ENCODE measurements at places on chromosomes 2 and 18. TPM values are rescaled to one million over a fixed set of nuclear protein-coding genes. Genes with fewer than 3 reads are reported as not detected.

OSBPL1A gene
- 3.1 TPM for total RNA-seq

XDH gene
- total RNA-seq, result not detected

CYP27C1 gene
- not detected for total RNA-seq

NOSTRIN gene
- total RNA-seq, result not detected

ANKRD36B gene
- 23.6 TPM for total RNA-seq

SIX2 gene
- not detected for total RNA-seq

CPO gene
- total RNA-seq, result not detected

PDE1A gene
- total RNA-seq, result not detected

HADHB gene
- total RNA-seq, result 58.8 TPM

CXCR4 gene
- total RNA-seq, result 103 TPM

OLA1 gene
- total RNA-seq, result 137 TPM

GCG gene
- not detected for total RNA-seq

IL36B gene
- not detected for total RNA-seq

FABP1 gene
- not detected for total RNA-seq

RAB6C gene
- total RNA-seq, result not detected

LINC00305 gene
- not detected for total RNA-seq
